ENCODE measurements at places on chromosomes 11 and 22. TPM values are rescaled to one million over a fixed set of nuclear protein-coding genes. Genes with fewer than 3 reads are reported as not detected.

DNA sequence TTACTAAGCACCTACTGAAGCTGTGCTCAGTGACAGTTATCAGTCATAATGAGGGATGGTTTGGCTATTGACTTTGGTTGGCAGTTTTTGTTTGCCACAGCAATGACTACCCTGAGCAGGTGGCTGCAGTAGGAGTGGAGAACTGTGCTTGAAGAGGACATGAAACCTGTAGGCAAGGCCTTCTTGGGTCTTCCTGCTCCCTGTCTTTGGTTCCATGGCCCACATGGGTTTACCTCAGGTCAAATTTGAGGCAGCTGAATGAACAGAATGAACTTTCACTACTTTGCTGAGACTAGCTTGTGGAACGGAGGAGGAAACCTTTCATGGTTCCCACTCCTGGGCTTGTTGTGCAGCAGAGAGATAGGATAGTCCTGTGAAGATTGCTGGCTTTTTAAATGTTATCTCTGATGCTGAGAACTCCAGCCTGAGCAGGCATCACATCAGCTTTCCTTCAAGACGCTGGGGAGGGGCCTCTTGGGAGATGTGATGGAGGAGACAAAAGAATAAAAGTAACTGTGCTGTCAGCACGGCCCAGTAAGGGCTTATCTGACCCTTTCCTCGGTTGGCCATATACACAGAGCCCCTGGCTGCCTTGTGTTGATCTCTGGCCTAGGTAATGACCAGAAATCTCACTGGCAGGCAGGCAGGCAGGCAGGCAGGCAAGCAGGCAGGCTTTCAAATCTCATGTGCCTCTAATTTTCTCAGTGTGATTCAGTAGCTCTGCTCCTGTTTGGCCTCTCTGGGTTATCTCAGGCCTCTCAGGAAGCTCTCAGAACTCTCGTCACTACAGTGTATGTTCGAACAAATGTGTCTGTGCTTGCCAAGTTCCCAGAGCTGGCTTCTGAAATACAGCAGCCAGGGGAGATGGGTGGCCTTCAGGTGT is 12.0 kb downstream of the STIM1 start:
- peak overlapping the region; percentile 49 for H3K4me3 ChIP-seq
- peaks cover 64% of the 10 kb centered on the region for H3K4me1 ChIP-seq

GRCh38 chr11:13152264-13152663 is 125.3 kb upstream of the BMAL1 start:
- peaks cover 10% of the 10 kb centered on the region for H3K36me3 ChIP-seq
- H3K4me3 ChIP-seq = no peak overlapping the region
- H3K27ac ChIP-seq = no peak overlapping the region

KCNJ1 gene
- total RNA-seq = not detected

GRCh38 chr11:94958121-94958696 is 15.1 kb downstream of the CWC15 start:
- H3K27ac ChIP-seq = no peak overlapping the region
- H3K27me3 ChIP-seq = no peaks in the 10 kb centered on the region

LRRC32 gene
- total RNA-seq = 0.08 TPM

GRCh38 chr11:75659836-75660235 is 9.0 kb downstream of the MAP6 start:
- H3K4me1 ChIP-seq = peaks cover under 1% of the 10 kb centered on the region
- H3K36me3 ChIP-seq = no peaks in the 10 kb centered on the region
- H3K4me3 ChIP-seq = no peak overlapping the region
- H3K27me3 ChIP-seq = peaks cover 32% of the 10 kb centered on the region
- H3K27ac ChIP-seq = no peak overlapping the region

DNA sequence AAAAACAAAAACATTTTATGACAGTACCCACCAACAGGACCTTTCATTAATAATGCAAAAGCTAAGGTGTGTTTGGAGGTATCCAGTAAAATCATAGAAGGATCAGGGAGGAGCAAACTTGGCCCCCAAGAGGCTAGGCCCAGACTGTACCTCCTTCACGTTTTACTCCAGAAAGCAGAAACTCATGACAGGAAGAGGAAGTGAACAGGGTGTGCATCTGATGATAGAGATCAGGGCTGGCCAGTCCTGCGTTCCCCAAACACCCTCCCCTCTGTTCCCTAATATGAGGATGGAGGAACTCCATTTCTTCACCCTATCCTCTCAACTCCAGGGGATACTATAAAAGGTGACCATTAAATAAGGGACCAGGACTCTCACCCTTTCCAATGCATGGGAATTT is 10.2 kb upstream of the MS4A12 start:
- H3K4me1 ChIP-seq = peaks cover 9% of the 10 kb centered on the region
- H3K27me3 ChIP-seq = peaks cover 18% of the 10 kb centered on the region
- H3K4me3 ChIP-seq = no peak overlapping the region
- no peaks in the 10 kb centered on the region for H3K36me3 ChIP-seq
- DNase-seq = no peak
- H3K27ac ChIP-seq = no peak overlapping the region

DNA sequence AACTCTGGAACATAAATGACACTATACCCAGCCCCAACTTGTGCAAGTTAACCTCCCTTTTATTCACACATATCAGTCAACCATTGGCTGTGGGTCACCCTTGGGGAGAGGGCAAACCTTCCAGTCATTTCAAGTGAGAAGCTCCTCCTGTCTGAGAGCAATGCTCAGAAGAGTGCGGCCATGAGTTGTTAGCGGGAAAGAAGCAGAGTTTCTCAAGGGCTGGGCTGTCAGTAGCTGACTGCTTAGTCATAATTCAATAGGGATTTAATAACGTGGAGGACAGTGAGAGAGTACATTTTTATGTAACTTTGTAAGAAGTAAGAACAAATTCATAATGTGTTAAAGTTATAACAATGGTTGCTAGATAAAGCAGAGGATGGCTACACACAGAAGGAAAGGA is 5.1 kb downstream of the PATE2 start:
- no peak overlapping the region for H3K27ac ChIP-seq
- no peak for DNase-seq
- no peak overlapping the region for H3K4me3 ChIP-seq

RFPL1 gene
- total RNA-seq = not detected

DNA sequence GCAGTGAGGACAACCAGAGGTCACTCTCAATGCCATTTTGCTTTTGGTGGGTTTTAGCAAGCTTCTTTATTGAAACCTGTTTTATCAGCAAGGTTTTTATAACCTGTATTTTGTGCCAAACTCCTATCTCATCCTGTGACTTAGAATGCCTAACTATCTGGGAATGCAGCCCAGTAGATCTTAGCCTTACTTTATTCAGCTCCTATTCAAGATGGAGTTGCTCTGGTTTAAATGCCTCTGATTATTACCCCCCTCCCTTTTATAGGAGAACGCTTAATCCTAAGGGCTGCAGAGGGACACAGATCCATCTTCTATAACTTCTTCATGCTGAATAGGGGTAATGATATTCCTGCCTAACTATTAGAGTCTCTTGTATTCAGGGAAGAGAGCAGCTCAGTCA is 179.1 kb downstream of the KIF18A start:
- H3K4me3 ChIP-seq = no peak overlapping the region
- H3K27me3 ChIP-seq = no peaks in the 10 kb centered on the region
- DNase-seq = no peak

- no peaks in the 10 kb centered on the region for H3K27me3 ChIP-seq
- H3K4me3 ChIP-seq = no peak overlapping the region
- peaks cover 33% of the 10 kb centered on the region for H3K4me1 ChIP-seq
These were observed 16.3 kb downstream of the CARS1 start for GRCh38 chr11:3040881-3041280.

BATF2 gene
- not detected for total RNA-seq

RIBC2 gene
- total RNA-seq = 4.1 TPM

- H3K4me1 ChIP-seq = peaks cover 7% of the 10 kb centered on the region
- H3K36me3 ChIP-seq = no peaks in the 10 kb centered on the region
- H3K27me3 ChIP-seq = peaks cover 8% of the 10 kb centered on the region
- H3K27ac ChIP-seq = no peak overlapping the region
- no peak for DNase-seq
- no peak overlapping the region for H3K4me3 ChIP-seq
These were observed 100.8 kb downstream of the LDLRAD3 start for GRCh38 chr11:36044636-36045035.

TSGA10IP gene
- not detected for total RNA-seq

DNA sequence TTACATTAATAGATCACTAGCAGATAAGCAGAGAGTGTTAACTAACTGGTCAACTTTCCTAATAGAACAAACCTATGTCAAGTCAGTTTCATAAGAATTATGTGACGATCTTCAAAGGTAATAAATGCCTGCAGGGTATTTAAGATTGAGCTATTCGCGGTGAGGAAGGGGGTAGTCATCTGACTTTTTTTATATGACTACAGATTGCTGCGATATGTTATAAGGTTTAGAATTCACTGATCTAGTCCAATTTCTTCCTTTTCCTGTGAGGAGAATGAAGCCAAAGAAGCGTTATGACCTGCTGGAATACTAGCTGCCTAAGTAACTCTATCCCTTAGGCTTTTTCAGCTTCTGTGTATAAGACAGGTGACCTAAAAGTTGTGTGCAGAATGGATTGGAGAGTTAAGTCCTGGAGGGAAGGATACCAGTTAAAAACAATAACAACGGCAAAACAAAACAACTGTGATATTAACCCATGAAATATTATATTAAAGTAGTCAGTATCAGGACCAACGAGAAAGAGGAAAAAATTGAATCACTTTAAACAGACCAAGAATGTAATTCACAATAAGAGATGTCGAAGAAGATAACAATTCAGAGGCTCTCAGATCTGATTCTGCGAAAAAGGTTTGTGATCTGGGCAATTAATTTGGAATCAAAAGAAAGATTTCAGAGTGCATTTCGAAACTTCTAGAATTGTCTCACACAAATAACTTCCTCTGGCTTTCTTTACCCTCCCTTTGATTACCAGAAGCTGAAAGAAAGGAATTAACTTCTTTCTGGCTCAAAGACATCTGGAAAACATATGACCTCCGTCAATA is 630 bp downstream of the CASP4 start:
- peak overlapping the region; percentile 99 for H3K4me3 ChIP-seq
- peaks cover 58% of the 10 kb centered on the region for H3K4me1 ChIP-seq
- H3K27me3 ChIP-seq = no peaks in the 10 kb centered on the region
- DNase-seq = no peak

DNA sequence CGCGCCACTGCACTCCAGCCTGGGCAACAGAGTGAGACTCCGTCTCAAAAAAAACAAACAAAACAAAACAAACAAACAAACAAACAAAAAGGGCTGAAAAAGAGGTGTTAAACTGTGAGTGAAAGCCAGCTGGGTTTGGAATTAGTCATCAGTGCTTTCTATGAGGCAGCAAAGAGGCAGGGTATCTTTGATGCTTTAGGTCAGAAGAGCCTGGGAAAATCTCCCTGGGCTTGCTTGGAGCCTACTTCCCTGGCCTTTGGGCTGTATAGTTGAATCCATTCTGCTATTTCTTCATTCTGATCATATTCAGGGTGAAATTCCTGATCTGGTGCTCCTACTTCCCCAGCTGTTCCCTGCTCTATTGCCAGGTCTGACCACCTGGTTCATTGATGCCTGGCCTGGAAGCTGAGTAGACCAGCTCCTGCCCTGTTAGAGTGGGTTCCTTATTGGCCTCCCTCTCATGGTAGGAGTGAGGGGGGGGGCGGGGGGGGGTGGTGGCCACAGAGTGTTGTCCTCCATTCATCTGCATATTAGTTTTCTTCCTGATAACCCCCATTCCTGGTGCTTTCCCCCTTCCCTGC is 65.6 kb downstream of the INSC start:
- no peaks in the 10 kb centered on the region for H3K36me3 ChIP-seq
- no peak overlapping the region for H3K4me3 ChIP-seq
- no peaks in the 10 kb centered on the region for H3K4me1 ChIP-seq
- no peak overlapping the region for H3K27ac ChIP-seq

ACR gene
- not detected for total RNA-seq

- H3K36me3 ChIP-seq = no peaks in the 10 kb centered on the region
- peak overlapping the region; percentile 83 for H3K4me3 ChIP-seq
- H3K4me1 ChIP-seq = peaks cover 15% of the 10 kb centered on the region
- peaks cover 16% of the 10 kb centered on the region for H3K27me3 ChIP-seq
- peak overlapping the region; percentile 36 for H3K27ac ChIP-seq
- peak; percentile 62 for DNase-seq
These were observed 492 bp downstream of the JHY start for GRCh38 chr11:122882857-122883645.

GRCh38 chr11:111417766-111418435 is 38.8 kb upstream of the POU2AF1 start:
- no peaks in the 10 kb centered on the region for H3K36me3 ChIP-seq
- DNase-seq = no peak
- peaks cover 19% of the 10 kb centered on the region for H3K4me1 ChIP-seq
- H3K4me3 ChIP-seq = peak overlapping the region; percentile 59
- no peaks in the 10 kb centered on the region for H3K27me3 ChIP-seq

LIF gene
- 63.3 TPM for total RNA-seq

GRCh38 chr11:102389253-102389652 is 42.2 kb downstream of the BIRC2 start:
- H3K36me3 ChIP-seq = peaks cover 6% of the 10 kb centered on the region
- no peak for DNase-seq
- no peaks in the 10 kb centered on the region for H3K4me1 ChIP-seq
- no peaks in the 10 kb centered on the region for H3K27me3 ChIP-seq
- H3K4me3 ChIP-seq = no peak overlapping the region

NEU3 gene
- total RNA-seq = 17.8 TPM

SCN3B gene
- not detected for total RNA-seq

ADORA2A gene
- 29.0 TPM for total RNA-seq

DNA sequence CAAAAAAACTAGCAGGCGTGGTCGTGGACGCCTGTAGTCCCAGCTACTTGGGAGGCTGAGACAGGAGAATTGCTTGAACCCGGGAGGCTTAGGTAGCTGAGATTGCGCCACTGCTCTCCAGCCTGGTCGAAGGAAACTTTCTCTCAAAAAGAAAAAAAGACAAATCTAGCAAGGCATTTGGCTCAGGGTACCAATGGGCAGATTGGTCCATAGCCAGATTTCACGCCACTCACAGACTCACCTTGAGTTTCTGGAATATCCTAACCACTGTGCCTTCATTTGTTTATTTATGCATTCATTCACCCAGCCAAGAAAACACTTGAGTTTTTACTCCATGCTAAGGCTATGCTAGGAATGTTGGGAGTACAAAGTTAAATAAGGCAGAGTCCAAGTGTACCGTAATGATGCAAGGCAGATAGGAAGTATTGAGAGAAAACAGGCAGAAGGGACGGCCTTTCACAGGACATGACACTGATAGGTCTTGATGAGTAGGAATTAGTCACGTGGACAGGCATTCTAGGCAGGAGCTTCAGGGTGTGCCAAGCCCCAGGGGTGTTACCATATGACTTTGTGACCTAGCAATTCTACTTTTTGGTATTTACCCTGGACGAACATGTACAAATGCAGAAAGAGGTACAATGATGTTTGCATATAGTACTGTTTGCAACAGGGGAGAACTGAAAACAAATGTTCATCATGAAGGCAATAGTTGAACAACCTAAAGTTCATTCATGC is 3.0 kb upstream of the PACSIN3 start:
- DNase-seq = no peak
- no peak overlapping the region for H3K4me3 ChIP-seq
- H3K27me3 ChIP-seq = peaks cover 9% of the 10 kb centered on the region
- H3K27ac ChIP-seq = no peak overlapping the region

Measured in natural killer cell treated with Interleukin-12 subunit alpha and Interleukin-12 subunit beta and Interleukin-15 and Interleukin-18, amount 100 ng/mL, for 72 hours (primary cell).